B cell (primary cell): ENCODE measurements at places on chromosomes 4 and X. TPM values are rescaled to one million over a fixed set of nuclear protein-coding genes. Genes with fewer than 3 reads are reported as not detected.
A peak's percentile ranks its signal among the peaks of the same experiment; 100 is the strongest.

The HPGDS gene
- not detected in 2 replicates for total RNA-seq

The STOX2 gene
- total RNA-seq: not detected in 2 replicates

The OTC gene
- not detected in 2 replicates for total RNA-seq

The GATA1 gene
- total RNA-seq: not detected in 2 replicates

The C4orf51 gene
- total RNA-seq: not detected in 2 replicates

The GALNTL6 gene
- 0.34 and 0.99 TPM in 2 replicates for total RNA-seq

The POF1B gene
- 1.2 and 1.9 TPM in 2 replicates for total RNA-seq

The CFI gene
- total RNA-seq: not detected in 2 replicates

The EXOC1L gene
- total RNA-seq: not detected in 2 replicates

The FMR1NB gene
- not detected in 2 replicates for total RNA-seq

The KCTD8 gene
- not detected in 2 replicates for total RNA-seq

The CLGN gene
- total RNA-seq: 0.15 TPM in 1 of 2 replicates, not detected in the other

The TBC1D8B gene
- 8.4 and 9.1 TPM in 2 replicates for total RNA-seq

The KIT gene
- total RNA-seq: not detected in 2 replicates

The CRLF2 gene
- total RNA-seq: not detected in 2 replicates

The LPAR4 gene
- total RNA-seq: 0.12 TPM in 1 of 2 replicates, not detected in the other

The BTC gene
- not detected in 2 replicates for total RNA-seq

The CFAP47 gene
- total RNA-seq: not detected in 2 replicates

The MXRA5 gene
- not detected in 2 replicates for total RNA-seq

The ADH1B gene
- not detected in 2 replicates for total RNA-seq

The TLR10 gene
- 51.5 and 53.4 TPM in 2 replicates for total RNA-seq

The XAGE2 gene
- not detected in 2 replicates for total RNA-seq

- no peaks in the 10 kb centered on the region for H3K4me1 ChIP-seq
- H3K27me3 ChIP-seq: no peaks in the 10 kb centered on the region
- H3K27ac ChIP-seq: no peak overlapping the region
- no peaks in the 10 kb centered on the region for H3K36me3 ChIP-seq
- no peak overlapping the region for H3K4me3 ChIP-seq
Observed at GRCh38 chrX:45329217-45329616, 128.5 kb upstream of the DIPK2B start.

DNA sequence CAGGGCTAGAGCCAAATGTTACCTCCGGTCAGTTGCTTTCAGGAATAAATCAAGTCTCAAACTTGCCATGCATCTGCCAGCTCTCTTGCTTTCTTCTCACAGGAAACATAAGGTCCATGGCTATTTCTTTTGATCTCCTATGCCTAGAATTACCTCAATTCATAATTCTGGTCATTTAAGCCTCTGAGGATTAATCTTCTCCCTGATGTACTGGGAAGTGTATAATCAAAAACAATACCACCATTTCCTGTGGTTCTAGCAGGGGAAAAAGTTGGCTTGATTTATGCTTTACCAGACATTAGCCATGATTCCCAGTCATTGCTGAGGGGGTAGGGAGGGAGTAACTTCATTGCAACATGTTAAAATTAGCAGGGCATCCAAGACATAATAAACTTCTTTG lies 268.7 kb upstream of the EMCN start:
- H3K27me3 ChIP-seq: no peaks in the 10 kb centered on the region
- H3K4me3 ChIP-seq: no peak overlapping the region
- H3K4me1 ChIP-seq: no peaks in the 10 kb centered on the region
- H3K36me3 ChIP-seq: no peaks in the 10 kb centered on the region

DNA sequence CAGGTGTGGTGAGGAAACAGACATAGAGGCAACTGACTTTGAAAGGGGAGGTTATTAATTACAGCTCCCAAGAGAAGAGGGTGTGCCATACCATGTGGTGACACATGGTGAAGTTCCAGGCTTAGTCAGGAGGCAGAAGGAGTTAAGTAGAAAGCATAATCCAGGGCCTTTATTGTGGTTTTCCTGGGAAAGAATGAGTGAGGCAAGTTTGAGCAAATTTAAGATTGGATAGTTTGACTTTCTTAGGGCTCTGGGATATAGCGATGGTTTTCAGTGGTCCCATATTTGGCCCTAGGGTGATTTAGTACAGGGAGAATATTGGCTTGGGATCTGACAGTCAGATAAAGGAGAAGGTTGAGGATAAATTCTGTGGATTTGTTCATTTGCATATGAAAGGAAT lies 495.9 kb upstream of the FSTL5 start:
- H3K4me3 ChIP-seq: no peak overlapping the region
- H3K36me3 ChIP-seq: no peaks in the 10 kb centered on the region
- no peaks in the 10 kb centered on the region for H3K27me3 ChIP-seq

GRCh38 chr4:72243641-72244040 lies 211.8 kb downstream of the NPFFR2 start:
- H3K4me1 ChIP-seq: no peaks in the 10 kb centered on the region
- no peaks in the 10 kb centered on the region for H3K36me3 ChIP-seq
- no peak overlapping the region for H3K4me3 ChIP-seq
- no peak overlapping the region for H3K27ac ChIP-seq

DNA sequence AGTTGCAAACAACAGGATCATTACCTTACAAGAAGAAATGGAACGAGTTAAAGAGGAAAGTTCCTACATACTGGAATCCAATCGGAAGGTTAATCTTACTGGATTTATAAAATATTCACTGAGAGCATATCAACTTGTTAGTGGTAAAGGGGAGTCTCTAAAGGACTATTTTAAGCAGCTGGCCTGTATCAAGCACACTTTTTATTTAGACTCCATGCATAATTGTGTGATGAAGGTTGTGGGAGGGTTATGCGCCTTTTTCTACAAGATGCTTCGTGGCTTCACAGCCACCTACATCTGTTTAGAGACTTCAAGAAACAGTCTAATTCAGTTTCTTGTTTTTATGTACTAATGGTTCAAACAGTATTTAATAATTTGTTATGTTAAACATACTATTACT lies 56.6 kb downstream of the GRSF1 start:
- no peak overlapping the region for H3K27ac ChIP-seq
- H3K36me3 ChIP-seq: peaks cover 25% of the 10 kb centered on the region
- DNase-seq: no peak
- no peak overlapping the region for H3K4me3 ChIP-seq

GRCh38 chr4:186536285-186536684 lies 19.1 kb downstream of the MTNR1A start:
- DNase-seq: no peak
- H3K27me3 ChIP-seq: no peaks in the 10 kb centered on the region
- H3K4me1 ChIP-seq: no peaks in the 10 kb centered on the region
- H3K36me3 ChIP-seq: no peaks in the 10 kb centered on the region
- no peak overlapping the region for H3K4me3 ChIP-seq
- no peak overlapping the region for H3K27ac ChIP-seq

GRCh38 chr4:185317880-185318279 lies 77.8 kb downstream of the LRP2BP start:
- no peaks in the 10 kb centered on the region for H3K4me1 ChIP-seq
- DNase-seq: no peak
- no peak overlapping the region for H3K4me3 ChIP-seq
- no peaks in the 10 kb centered on the region for H3K27me3 ChIP-seq

DNA sequence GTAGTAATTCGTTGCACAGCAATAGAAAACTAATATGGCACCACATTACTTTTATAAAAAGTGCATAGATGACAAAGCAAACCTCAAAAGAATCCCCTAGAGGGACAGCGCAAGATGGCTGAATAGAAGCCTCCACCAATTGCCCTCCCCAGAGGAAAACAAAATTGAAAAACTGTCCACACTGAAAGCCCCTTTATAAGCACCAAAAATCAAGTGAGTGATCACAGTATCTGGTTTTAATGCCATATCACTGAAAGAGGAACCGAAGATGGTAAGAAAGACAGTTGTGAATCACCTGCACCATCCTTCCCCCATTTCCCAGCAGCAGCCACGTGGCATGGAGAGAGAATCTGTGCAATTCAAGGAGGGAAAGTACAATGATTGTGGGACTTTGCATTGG lies 522.2 kb downstream of the GLUD2 start:
- DNase-seq: no peak
- H3K4me3 ChIP-seq: no peak overlapping the region
- no peaks in the 10 kb centered on the region for H3K4me1 ChIP-seq
- no peaks in the 10 kb centered on the region for H3K27me3 ChIP-seq

GRCh38 chr4:81214144-81214880 lies 710 bp downstream of the PRKG2 start:
- H3K36me3 ChIP-seq: no peaks in the 10 kb centered on the region
- H3K4me1 ChIP-seq: peaks cover 7% of the 10 kb centered on the region

GRCh38 chrX:9335251-9335650 lies 129.6 kb upstream of the TBL1X start:
- H3K27ac ChIP-seq: no peak overlapping the region
- DNase-seq: no peak
- no peaks in the 10 kb centered on the region for H3K27me3 ChIP-seq
- H3K4me1 ChIP-seq: peaks cover 9% of the 10 kb centered on the region

- peak; percentile 18 for DNase-seq
- no peak overlapping the region for H3K4me3 ChIP-seq
- H3K36me3 ChIP-seq: no peaks in the 10 kb centered on the region
- no peaks in the 10 kb centered on the region for H3K27me3 ChIP-seq
- no peak overlapping the region for H3K27ac ChIP-seq
Observed at GRCh38 chrX:100600758-100601157, 16.0 kb downstream of the TNMD start.

DNA sequence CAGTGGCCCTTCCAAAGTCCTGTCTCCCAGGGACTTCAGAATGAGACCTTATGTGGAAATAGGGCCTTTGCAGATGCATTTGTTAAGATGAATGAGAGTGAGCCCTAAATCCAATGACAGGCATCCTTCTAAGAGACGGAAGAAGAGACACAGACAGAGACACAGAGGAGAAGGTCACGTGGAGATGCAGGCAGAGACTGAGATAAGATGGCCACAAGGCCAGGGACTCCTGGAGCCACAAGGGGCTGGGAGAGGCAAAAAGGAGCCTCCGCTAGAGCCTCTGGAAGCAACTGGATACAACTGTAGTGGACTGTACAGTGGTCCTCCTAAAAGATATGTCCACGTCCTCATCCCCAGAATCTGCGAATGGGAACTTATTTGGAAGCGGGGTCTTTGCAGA lies 19.0 kb upstream of the CD99 start:
- H3K4me3 ChIP-seq: no peak overlapping the region
- no peaks in the 10 kb centered on the region for H3K4me1 ChIP-seq
- no peak overlapping the region for H3K27ac ChIP-seq
- H3K27me3 ChIP-seq: no peaks in the 10 kb centered on the region
- H3K36me3 ChIP-seq: no peaks in the 10 kb centered on the region

DNA sequence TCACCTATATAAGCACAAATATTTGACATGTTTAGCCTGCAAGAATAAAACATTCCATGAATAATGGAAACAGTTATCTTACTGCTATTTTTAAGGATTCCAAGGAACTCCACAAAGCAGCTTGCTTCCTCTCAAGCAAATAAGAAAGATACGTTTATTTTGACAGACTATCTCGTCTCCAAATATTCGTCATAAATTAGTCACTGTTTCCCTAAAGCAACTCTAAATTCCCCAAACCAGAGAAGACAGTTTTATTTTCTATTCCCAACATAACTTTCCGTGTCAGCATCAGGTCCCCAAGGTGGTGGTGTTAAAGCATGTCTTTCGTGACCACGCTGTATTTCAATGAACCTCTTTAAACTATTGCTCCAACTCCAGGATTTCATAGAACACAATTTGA lies 24.3 kb upstream of the DKK2 start:
- no peak overlapping the region for H3K27ac ChIP-seq
- no peak overlapping the region for H3K4me3 ChIP-seq
- H3K36me3 ChIP-seq: no peaks in the 10 kb centered on the region
- no peaks in the 10 kb centered on the region for H3K4me1 ChIP-seq
- no peaks in the 10 kb centered on the region for H3K27me3 ChIP-seq

DNA sequence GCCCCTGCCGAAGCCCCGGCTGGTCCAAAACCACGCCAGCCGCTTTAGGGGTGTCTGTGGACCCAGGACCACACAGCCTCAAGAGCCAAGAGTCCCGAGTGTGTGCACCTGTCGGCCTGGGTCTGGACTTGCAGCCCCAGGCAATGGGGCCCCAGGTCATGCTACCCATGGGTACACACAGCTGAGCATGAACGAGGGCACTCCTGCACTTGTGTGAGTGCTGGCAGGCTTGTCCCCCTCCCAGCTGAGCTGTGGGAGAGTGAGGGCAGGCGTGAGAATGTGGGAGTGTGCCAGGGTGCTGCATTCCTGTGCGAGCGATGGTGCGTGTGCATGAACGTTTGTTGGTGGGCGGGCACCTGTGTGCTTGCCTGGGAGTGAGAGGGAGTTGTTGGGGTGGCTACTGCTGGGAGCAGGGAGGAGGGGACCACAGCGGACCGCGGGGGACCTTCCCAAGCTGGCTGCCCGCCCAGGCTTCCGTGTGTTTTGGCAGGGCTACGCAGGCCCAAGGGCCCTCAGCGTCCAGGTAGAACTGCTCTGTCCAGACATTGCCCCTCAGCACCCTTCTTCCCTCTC lies 30.8 kb downstream of the BLOC1S4 start:
- DNase-seq: no peak
- no peaks in the 10 kb centered on the region for H3K36me3 ChIP-seq
- H3K4me3 ChIP-seq: no peak overlapping the region

DNA sequence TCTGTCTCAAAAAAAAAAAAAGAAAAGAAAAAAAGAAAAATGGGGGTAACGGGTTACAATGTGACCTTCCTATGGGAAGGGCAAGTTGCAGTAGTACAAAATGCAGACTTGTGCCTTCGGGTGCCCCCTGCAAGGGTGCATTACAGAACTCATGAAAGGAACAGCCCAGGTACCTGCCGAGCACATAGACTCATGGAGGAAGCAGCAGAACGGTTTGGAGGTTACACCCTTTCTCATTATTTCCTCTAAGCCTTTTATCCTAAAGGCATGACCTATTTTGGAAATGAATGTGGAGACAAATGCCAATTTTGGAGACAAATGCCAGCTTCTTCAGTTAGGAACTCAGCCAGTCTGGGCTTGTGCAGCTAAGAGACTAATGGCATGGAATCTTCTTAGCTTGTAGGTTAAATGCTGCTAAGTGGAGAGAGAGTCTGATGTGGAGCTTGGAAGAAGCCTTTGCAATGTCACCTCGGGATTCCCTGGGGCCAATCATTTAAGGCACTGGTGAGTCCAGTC lies 44.1 kb upstream of the PRKX start:
- no peaks in the 10 kb centered on the region for H3K27me3 ChIP-seq
- no peaks in the 10 kb centered on the region for H3K36me3 ChIP-seq
- no peak overlapping the region for H3K4me3 ChIP-seq
- H3K27ac ChIP-seq: no peak overlapping the region
- no peak for DNase-seq
- no peaks in the 10 kb centered on the region for H3K4me1 ChIP-seq

DNA sequence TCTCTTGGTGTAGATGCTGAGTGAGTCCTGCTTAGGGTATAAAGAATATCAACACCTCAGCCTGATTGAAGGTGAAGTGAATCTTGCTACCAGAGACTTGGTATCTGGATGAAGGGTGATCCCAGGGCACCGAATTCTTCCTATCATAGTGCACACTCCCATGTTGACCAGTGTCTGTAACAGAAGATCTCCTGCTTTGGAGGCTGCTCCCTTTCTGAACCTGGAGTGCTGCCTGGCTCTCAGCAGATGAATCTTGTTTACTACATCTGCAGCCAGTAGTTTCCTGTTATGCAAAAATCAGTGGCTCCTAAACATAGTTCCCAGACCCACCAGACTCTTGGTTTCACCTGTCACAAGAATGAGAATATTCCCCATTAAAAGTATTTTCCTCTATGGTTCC lies 191.7 kb upstream of the GK2 start:
- no peaks in the 10 kb centered on the region for H3K36me3 ChIP-seq
- H3K4me3 ChIP-seq: peak overlapping the region; percentile 4
- H3K27ac ChIP-seq: peak overlapping the region; percentile 64
- DNase-seq: no peak
- no peaks in the 10 kb centered on the region for H3K27me3 ChIP-seq
